Stimulated activated CD4-positive, alpha-beta T cell treated with anti-CD3 and anti-CD28 coated beads, TNF-alpha, amount 100 ng/mL, for 4 hours (primary cell): ENCODE measurements at places on chromosomes 5 and 9.

GRCh38 chr5:41629897-41630296 lies 119.5 kb upstream of the PLCXD3 start:
- no peak for DNase-seq

GRCh38 chr5:91777671-91778070 lies 394.6 kb upstream of the ARRDC3 start:
- DNase-seq, result no peak

DNA sequence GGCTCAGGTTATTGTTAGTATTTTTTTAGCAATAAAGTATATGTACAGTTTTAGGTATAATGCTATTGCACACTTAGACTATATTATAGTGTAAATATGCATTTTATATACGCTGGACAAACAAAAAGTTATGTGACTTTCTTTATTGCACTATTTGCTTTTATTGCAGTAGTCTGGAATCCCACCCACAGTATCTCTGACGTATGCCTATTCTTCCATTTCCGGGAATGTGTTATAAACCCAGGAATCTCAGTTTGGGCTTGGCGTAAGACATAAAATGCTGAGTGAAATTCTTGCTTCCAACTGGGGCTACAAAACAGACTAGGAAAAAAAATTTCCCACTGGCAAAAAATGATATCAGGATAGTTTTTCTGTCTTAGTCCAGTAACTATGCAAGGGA lies 119.1 kb downstream of the HTR1A start:
- DNase-seq, result no peak

- no peak for DNase-seq
Measured at GRCh38 chr5:140109018-140109758, 4.7 kb upstream of the PURA start.

- no peak for DNase-seq
Measured at GRCh38 chr5:93252165-93252564, 328.9 kb downstream of the NR2F1-AS1 start.

- DNase-seq, result no peak
Measured at GRCh38 chr9:113705306-113705927, 170.7 kb upstream of the ZNF618 start.

- DNase-seq, result no peak
Measured at GRCh38 chr9:108219664-108220063, 636.1 kb downstream of the ACTL7B start.

DNA sequence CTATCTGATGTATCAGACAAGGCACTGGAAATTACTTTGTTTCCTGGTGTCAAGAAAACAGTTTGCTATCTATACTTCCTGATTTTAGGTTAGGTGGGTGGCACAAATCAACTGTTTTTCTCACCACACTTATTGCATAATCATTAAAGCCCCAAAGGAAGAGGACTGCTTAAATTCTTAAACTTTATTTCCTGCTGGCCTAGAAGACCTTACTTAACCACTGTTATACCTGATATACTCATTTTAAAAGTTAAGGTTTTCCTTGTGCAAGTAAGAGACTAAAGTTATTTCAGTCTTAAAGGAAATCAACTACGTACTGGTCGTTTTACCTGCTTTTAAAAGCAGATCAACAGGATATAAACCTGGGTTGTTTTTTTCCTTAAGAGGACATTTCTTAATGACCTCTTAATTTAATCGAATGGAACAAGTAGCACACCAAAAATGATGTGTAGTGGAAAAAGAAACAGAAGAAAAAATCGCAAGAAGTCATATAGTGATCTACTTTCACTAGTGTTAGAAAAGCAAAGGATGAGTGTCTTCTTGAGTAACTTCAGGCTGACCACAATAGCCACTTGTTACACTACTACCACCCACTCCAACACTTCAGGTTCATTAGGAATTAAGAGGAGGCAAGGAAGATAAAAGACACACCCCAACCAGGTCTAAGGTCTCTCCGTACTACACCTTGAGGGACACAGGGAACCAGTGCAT lies 974 bp downstream of the CLINT1 start:
- no peak for DNase-seq

GRCh38 chr9:110601098-110601497 lies 21.6 kb upstream of the SVEP1 start:
- DNase-seq, result no peak

DNA sequence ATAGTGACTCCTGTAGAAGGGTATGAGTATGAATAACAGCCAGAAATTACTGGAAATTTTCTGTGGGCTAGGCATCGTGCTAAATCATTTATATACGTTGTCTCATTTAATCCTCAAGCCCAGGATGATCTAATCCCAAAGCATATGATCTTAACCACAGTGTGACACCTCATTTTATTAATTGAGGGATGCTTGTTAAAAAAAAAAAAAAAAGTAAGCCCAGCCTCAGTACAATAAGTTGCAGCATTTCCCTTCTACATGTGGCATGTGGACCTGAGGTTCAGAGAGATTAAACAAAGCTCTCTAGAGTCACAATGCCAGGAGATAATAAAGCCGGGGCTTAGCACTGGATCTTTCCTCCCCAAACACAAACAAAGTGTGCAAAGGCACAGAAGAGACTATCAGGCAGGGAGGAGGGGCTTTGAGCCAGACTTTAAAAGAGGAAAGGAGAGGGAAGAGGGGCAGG lies 49.5 kb downstream of the KLF4 start:
- no peak for DNase-seq

- DNase-seq, result no peak
Measured at GRCh38 chr9:93122721-93123221, 11.3 kb downstream of the NINJ1 start.

DNA sequence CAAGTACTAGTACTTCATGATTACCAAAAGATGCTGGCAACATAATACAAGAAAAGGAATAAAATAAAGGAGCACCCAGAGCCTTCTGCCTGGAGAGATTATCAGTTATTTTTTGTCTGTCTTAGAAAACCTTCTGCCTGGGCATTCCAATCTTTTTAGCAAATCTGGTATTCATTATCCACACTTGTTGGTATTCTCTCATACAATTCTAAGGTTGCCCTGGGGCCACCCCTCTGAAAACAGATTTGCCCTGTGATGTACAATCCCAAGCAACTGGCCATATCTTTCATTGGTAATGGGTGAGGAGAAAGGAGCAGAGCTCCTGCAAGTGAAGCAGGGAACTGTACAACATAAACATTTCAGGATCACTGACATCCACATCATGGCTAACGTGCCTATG lies 47.8 kb downstream of the WDR41 start:
- DNase-seq, result no peak

DNA sequence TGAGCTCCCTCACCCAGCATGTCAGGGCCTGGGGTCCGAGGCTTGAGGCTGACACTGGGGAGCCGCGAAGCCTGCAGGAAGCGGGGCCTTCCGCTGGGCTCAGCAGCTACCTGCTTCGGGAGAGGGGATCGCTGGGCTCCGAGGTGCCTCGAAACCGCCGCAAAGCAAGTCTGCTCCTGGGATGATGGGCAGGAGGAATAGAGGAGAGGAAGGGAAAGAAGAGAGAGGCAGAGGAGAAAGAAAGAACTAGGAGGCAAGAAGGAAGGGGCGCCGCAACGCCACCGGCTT lies 1.5 kb upstream of the PRDM12 start:
- DNase-seq, result no peak

DNA sequence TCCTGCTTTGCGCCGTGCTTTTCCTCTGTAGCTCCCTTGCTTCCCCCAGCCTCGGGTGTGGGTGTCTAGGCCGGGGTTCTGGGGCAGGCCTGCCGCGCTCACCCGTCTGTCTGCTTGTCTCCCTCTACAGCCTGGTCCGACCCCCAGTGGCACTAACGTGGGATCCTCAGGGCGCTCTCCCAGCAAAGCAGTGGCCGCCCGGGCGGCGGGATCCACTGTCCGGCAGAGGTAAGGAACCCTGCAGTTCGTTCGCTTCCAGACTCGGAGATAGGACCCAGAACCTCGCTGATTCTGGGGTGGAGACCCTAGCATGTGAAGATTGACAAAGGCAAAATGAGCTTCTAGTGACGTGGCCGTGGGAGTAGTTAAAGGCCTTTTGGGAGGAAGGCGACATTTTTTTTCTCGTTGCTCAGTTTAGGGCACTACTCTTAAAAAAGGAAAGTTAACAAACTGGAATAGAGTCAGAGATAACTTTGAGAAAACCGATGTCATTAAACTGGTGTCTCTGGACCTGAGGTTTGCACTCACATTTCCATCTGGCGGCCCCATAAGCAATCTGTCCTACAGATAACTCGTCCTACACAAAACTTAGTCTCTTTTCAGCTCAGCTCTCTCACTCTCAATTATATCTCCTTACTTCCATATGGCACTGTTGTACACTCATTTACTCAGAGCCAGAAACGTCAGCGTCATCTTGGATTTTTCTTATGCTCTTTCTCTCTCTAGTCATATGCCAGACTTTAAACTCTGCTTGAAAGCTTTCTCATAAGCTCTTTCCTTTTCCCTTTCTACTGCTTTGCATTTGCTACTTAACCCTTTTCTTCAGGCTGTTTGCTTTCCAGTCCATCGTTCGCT lies 561 bp downstream of the SEC61B start:
- DNase-seq, result peak; percentile 2

- peak; percentile 77 for DNase-seq
Measured at GRCh38 chr5:100903039-100903887, at the start of gene ST8SIA4. Gene ST8SIA4, minus strand, starts transcription at chr5:100903282. Its CDS starts 327 bp downstream, at chr5:100902955.

GRCh38 chr5:2886531-2886930 lies 135.1 kb upstream of the IRX2 start:
- no peak for DNase-seq

GRCh38 chr5:1647580-1647979 lies 123.8 kb upstream of the LPCAT1 start:
- DNase-seq, result no peak

GRCh38 chr5:1722877-1723276 lies 76.8 kb downstream of the MRPL36 start:
- no peak for DNase-seq

DNA sequence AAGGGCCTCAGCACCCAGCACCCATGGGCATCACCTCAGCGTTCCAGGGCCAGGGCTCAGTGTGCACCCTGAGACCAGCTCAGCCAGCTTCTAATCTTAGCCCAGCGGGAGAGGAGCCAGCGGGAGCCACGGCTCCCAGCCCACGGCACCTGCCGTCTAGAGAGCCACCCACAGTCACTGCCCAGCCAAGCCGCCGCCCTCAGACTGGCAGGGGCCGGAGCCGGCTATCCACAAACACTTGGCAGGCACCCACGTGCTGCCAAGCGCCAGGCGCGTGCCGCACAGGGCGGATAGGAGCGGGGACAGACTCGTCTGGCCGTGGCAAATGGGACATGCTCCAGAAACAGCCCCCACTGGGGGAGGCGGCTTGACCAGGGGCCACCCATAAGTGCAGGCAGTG lies 18.6 kb downstream of the BRD3 start:
- no peak for DNase-seq

DNA sequence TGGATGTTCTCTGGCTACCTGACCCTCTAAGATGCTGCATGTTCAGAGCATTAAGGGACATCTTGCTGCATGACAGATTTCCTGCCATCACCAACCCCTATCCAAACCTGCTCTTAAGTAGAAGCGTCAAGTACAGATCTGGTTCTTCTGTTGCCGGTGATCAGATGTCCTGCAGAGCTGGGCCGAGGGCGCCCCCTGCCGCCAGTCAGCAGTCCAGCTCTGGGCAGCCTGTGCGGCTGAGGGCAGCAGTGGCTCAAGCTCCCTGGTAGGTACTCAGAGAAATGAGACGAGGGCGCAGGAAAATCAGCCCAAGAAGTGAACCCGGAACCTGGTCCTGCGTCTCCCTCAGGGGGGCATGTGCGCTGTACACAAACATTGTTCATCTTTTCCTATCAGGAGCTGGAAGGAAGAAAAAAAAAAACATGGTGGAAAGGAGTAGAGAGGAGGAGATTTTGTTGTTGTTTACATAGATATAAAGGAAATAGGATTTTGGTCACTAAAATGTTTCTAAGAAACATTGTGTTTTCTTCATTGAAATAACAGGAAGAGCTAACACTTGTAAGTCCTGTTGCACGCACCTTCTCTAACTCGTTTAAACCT lies 95.8 kb downstream of the CFAP90 start:
- no peak for DNase-seq

- DNase-seq, result no peak
Measured at GRCh38 chr5:51278539-51278938, 104.7 kb upstream of the ISL1 start.

- DNase-seq, result no peak
Measured at GRCh38 chr5:147567917-147568598, 58.2 kb upstream of the DPYSL3 start.

DNA sequence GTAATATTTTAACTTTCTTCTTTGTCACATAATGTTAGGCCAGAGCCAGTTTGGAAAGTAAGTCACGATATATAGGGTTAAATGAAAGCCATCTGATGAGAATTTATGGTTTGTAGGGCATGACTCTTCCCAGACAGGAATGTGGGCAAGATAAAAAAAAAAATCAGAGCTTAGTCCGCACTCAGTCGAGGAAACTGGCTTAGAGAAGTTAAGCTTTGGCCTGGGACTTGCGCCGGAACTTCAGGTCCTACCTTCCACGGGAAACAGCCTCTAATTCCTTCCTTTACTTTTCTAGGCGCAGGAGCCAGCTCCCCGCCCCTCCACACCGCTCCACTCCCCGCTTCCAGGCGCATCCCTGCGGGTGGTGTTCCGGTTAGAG lies 475 bp downstream of the DDX31 start:
- DNase-seq, result no peak

GRCh38 chr5:23405316-23406068 lies 101.9 kb upstream of the PRDM9 start:
- DNase-seq, result no peak

DNA sequence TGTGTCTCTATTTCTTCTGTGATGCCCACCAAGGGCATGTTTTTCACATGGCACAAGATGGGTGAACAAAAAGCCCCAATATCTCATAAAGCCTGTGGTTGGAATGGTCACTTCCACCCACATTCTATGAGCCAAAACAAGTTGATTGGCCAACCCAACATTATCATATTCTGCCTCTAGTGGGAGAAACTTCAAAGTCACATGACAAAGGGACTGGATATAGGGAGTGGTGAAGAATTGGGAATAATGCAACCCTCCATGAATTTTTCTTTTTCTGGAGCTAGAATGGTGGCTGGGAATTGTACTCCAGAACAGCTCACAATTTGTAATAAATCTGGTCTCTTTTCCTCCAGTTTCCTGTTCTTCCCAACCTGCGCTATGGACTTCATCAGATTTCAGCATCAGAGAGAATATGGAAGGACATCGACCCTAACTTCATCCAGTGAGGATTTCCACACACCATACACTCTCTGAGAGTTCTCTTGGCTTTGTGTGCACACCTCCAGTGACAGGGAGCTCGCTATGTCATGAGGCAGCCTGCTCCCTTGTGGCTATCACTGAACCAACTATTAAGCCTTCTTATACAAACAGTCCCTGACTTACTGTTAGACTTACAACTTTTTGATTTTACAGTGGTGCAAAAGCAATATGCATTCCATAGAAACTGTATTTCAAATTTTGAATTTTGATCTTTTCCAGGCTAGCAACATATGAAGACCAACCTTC lies 12.0 kb upstream of the B4GALT1 start:
- no peak for DNase-seq

DNA sequence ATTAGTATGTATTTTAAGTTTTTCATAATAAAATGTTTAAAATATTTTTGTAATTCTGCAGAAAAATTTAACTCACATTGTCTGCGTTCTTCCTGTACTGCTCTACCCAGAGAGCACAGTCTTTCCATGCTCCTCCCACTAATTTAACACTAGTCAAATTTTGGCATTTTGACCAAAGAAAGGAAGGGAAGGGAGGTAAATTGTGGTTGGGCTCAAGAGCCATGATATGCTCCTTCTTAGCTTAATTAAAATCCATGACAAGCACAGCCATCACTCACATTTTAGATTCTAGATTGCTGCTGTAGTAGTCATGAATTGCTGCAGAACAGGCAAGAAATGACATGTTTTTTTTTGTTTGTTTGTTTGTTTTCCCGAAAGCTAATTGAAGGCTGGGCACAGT lies 98.4 kb downstream of the NLN start:
- no peak for DNase-seq
